ENCODE measurements at places on chromosomes 16 and 17.

GRCh38 chr17:39197380-39198185 lies at the start of gene CACNB1:
Gene CACNB1 (minus strand): TSS chr17:39197669. CDS start chr17:39197495, 174 bp downstream.
- peak; percentile 83 for DNase-seq

DNA sequence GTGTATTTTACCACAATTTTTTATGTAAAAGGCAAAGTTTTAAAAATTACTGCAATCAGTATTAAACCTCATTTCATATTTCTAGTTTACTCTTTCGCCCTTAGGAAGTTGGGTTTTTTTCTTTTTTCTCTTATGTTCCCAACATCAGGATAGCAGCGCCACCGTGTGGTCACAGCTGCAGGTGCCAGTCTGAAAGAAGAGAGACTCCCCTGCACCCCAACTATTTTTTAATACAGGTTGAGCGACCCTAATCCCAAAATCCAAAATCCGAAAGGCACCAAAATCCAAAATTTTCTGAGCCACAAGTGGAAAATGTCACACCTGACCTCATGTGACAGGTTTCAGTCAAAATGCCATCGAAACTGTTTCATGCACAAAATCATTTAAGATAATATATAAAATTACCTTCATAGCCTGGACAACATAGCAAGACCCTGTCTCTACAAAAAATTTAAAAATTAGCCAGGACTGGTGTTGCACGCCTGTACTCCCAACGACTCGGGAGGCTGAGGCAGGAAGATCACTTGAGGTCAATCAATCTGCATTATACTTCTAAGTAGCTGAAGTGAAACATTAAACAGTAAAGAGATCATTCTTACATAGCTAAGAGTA lies 21.8 kb upstream of the ASGR2 start:
- DNase-seq: peak; percentile 72

GRCh38 chr16:48960830-48961229 lies 320.8 kb downstream of the CBLN1 start:
- DNase-seq: no peak

GRCh38 chr16:74747716-74748615 lies 26.7 kb downstream of the FA2H start:
- DNase-seq: no peak

GRCh38 chr17:69874175-69874670 lies 200.8 kb upstream of the KCNJ16 start:
- no peak for DNase-seq

GRCh38 chr17:82664701-82665182 lies 16.5 kb upstream of the WDR45B start:
- peak; percentile 4 for DNase-seq

DNA sequence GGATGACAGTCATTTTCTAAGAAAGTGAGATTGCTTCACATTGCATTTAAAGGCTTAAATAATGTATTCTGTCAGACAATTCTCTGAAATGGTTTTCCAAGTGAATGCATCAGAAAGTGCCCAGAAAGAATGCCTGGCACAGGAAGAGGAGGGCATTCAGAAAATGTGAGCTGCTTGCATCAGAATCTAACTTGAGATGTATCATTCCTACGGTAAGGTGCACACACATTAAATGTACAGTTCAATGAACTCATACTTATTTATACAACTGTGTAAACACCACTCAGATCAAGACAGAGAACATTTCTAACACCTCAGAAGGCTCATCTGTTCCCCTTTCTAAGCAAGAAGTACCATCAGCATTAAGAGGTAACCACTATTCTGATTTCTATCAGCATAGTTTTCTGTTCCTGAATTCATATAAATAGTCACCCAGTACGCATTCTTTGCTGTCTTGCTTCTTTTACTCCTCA lies 638.0 kb downstream of the MAF start:
- DNase-seq: no peak

DNA sequence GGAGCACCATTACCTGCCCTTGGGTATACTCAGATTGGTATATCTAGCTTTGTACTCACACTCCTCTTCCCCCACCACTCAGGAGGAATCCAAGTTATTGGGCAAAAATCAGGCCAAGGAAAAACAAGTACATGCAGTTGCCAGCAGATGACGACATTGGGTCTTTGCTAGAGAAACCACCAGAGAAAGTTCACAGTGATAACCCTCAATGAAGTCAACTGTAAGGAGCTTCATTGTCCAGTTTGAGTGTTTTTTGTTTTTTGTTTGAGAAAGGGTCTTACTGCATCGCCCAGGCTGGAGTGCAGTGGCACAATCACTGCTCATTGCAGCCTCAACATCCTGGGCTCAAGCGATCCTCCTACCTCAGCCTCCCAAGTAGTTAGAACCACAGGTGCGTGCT lies 34.6 kb upstream of the TOX3 start:
- DNase-seq: no peak

- no peak for DNase-seq
These were observed 60.4 kb downstream of the ZDHHC7 start for GRCh38 chr16:84950906-84951305.

DNA sequence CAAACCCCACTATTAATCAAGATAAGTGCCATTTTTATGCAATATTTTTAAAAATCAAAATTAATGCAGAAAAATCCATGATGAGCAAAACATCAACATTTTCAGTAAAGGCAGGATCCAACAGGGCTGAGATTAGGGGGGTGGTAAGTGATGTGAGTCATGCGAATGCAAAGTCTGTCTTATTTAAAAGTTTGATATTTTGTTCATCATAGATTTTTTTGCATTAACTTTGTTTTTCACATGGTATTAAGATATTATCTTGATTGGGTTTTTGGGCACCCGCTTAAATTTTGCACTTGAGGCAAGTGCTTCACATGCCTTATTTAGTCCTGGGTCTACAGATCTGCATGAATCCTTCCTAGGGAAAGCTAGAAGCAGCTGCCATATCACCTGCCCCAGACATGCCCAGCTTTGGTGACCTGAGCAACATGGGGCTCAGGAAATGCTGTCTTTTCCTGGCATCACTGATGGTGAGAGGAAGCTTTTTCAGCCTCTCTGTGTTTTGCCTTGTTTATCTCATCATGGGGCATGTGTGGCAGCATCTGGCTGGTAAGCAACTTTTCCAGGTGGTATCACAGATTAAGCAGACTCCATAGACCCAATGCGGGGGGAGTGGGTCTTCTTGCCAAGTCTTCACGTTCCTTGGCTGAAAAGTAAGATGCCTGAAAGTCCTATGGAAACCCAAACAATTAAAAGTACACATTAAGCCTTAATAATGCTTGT lies 57.6 kb upstream of the NFAT5 start:
- no peak for DNase-seq

GRCh38 chr16:80025236-80025635 lies 424.7 kb upstream of the MAF start:
- DNase-seq: no peak

GRCh38 chr16:15650019-15650697 lies at the start of gene NDE1:
Gene NDE1 (plus strand): TSS chr16:15650245. CDS start chr16:15664779, 14,534 bp downstream.
- peak; percentile 89 for DNase-seq

- no peak for DNase-seq
These were observed 9.8 kb upstream of the GSE1 start for GRCh38 chr16:85603203-85603755.

DNA sequence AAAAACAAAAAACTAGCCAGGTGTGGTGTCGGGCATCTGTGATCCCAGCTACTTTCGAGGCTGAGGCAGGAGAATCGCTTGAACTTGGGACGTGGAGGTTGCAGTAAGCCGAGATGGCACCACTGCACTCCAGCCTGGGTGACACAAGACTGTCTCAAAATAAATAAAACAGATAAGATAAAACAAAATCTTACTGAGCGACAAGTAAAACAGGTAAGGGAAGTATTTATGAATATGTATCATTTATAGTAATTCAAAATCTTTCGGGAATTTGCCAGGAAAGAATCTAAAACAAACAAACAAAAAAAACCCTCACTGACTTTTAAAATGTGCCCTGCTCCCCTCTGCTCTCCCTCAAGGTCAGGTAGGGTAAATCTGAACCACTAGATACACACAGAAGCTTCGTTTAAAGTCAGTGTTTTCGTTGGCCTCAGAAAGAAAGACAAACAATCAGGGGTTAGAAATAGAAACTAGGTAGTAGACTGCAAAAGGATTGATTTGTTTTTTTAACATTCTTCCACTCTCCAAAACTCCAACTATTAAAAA lies 2.1 kb downstream of the PRPSAP1 start:
- no peak for DNase-seq

DNA sequence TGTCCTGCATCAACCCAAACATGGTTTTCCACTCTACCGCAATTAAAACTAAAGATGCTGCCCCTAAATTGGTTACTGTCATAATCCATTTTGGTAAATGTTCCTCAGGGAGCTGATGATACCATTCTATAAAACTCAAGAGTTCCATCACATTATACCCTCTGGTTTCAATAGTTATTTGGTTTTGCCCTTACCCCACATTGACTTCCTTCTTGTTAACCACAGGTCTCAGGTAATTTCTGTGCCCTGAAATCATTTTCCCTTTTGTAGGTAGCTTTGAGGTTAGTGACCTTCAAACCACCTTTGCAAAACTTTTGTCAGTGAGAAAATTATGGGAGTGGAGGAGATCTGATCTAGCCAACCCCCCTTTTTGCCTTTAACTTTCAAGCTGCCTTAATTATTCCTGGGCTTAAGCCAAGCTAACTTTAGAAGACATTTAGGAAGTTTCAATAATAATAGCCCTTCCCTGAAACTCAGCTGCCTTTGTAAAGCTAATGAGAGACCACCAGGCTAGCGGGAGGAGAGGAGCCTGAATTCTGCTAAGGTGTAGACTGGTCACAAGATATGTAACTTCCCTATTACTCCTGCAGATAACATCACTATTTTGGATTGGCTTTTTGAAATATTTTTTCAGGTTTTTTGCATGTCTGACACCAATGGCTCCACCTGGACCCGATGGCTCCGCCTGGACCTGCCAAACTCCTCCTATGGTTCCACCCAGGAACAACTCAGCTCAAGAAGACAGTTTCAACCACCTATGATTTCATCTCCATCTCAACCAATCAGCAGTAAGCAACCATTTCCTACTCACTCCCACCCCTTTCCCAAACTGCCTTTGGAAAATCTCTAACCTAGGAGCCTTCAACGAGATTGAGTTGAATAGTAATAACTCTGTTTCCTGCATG lies 224.9 kb downstream of the HS3ST3B1 start:
- no peak for DNase-seq

GRCh38 chr17:57898487-57899311 lies 48.9 kb upstream of the MRPS23 start:
- DNase-seq: no peak

DNA sequence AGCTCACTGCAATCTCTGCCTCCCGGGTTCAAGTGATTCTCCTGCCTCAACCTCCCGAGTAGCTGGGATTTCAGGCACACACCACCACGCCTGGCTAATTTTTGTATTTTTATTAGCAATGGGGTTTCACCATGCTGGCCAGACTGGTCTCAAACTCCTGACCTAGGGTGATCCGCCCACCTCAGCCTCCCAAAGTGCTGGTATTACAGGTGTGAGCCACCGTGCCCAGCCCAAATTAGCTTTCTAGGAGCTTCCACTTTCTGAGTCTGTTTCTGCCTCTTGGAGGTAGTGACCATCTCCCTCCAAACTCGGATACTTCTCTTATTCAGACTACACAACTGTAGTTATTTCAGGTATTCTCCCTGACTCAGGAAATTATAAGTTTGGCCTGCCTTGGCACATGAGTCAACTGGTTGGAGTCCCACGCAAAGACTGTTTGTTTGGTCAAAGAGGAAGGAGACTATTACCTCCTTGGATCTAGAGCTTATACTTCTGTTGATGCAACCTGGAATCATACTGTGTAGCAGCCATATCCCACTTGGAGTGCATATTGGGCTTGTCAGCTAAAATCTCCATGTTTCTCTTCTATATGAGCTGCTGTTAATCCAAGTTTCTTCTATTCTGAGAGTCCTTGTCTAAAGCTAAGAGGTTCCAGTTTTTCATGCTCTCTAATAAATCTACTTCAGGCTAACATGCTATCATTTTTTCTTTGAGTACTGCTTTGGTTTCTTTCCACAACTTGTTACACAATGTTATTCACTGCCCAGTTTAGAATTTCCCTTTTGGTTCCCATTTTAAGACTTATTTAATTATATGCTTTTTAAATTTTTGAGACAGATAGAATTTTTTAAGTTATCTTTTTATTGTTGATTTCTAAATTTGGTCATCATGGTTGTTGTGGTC lies 7.5 kb downstream of the IL4R start:
- DNase-seq: no peak

- DNase-seq: no peak
These were observed 59.6 kb downstream of the YPEL2 start for GRCh38 chr17:59391021-59391420.

DNA sequence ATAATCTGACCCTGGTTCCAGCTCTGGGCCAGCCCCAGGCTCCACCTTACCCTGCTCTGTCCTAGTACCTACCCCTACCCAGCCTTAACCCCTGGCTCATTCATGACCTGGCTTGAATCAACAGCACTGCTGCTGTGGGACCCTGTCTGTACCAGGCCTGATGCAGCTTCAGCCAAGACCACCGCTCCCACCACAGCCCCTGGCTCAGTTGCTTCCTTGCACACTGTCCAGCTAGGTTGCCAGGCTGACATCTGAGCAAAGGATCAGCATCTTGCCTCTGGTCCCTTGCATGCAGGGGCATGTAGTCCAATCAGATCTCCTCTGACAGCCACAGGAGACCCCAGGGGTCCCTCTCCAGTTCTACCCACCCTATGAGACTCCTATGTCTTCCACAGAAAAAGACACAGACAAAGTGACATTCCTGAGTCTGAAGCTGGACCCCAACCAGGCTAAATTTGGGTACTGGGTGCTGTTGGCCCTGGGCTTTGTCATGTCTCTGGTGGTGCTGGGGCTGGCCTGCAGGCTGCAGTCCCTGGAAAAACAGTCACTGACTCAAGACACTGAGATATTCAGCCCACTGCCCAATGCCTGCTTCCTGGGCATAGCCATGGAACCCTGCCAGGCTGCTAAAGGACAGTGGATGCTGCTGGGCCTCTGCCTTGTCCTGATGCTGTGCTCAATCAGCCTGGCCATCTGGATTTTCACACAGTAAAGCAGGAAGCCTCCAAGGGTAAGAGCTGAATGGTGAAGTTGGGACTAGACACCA lies 3.9 kb upstream of the KCNH6 start:
- DNase-seq: no peak

DNA sequence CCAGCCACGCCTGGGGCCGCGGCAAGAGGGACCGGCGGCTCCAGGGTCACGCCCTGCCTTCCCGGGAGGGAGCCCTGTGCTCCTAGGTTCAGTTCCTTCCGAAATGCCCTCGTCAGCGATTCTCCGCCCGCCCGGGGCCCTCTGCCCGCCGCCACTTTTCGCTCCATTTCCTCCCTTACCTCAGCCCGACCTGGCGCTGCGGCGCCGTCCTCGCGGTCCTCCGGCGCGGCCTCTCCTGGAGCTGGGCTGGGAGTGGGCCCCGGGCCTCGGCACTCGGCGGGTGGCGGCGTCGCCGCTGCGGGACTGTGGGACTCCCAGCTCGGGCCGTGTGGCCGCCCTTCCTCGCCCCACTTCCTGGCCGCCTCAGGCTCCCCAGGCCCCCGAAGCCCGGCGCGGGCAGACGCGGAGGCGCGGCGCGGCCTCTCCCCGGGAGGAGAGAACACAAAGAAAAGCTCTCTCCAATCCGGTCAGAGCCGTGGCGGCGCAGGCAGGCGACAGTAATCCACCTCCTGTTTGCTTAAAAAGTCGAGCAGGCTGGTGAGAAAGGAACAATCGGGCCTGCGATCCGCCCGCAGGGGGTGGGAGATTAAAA lies 1.6 kb downstream of the BAHCC1 start:
- peak; percentile 84 for DNase-seq
